ENCODE measurements at places on chromosomes 7 and 10.
A peak's percentile ranks its signal among the peaks of the same experiment; 100 is the strongest.

- no peak for DNase-seq
Observed at GRCh38 chr10:28177944-28178637, 124.8 kb downstream of the MPP7 start.

GRCh38 chr10:22518167-22518724 lies 172.9 kb downstream of the SPAG6 start:
- no peak for DNase-seq

- peak; percentile 76 for DNase-seq
Observed at GRCh38 chr7:16564909-16565426, 38.3 kb downstream of the LRRC72 start.

GRCh38 chr7:114856625-114857024 lies 65.3 kb upstream of the MDFIC start:
- DNase-seq: no peak

- DNase-seq: no peak
Observed at GRCh38 chr7:46626691-46627310, 705.7 kb upstream of the IGFBP3 start.

DNA sequence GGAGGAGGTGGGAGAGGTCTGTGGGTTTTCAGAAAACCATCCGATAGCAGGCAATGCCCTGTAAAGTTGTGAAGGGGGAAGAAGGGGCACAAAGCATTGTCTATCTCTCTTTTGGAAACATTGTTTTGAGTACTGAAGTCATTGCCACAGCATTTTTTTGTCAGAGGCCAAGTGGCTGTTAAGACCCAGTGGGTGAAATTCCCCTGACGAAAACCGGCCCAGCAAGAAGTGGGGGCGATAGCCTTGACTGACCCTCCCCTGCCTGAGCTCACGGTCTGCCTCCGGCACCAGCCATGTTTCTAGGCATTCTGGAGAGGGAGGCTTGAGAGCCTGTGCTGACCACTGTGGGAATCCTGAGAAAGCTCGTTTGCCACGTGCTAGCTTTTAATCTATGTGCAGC lies 144.7 kb downstream of the RPS24 start:
- no peak for DNase-seq

DNA sequence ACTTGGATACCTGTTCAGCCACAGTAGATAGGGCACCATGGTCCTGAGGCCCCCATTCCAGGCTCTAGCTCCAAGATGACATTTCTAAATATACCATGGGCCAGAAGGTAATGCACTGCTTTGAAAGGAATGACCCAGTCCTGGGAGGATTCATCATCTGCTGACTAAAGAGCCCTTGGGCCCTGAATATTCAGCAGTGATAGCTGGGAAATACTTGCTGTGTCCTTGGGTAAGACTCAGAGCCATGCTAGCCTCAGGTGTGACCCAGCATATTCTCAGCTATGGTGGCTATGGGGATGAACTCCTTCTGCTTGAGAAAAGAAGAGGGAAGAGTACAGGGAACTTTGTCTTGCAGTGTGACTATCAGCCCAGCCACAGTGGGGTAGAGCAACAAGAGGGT lies 21.3 kb upstream of the AGR2 start:
- DNase-seq: no peak

- no peak for DNase-seq
Observed at GRCh38 chr7:116426428-116427156, 72.9 kb upstream of the CAV2 start.

- no peak for DNase-seq
Observed at GRCh38 chr7:43511029-43511428, 71.9 kb upstream of the STK17A start.

All from eye (tissue), 1 donor.